C1 segment of cervical spinal cord (tissue), 14 donors: ENCODE measurements at places on chromosomes 13 and 19.

GRCh38 chr13:27921421-27921960 lies 1.7 kb downstream of the PDX1 start:
- no peak for DNase-seq

DNA sequence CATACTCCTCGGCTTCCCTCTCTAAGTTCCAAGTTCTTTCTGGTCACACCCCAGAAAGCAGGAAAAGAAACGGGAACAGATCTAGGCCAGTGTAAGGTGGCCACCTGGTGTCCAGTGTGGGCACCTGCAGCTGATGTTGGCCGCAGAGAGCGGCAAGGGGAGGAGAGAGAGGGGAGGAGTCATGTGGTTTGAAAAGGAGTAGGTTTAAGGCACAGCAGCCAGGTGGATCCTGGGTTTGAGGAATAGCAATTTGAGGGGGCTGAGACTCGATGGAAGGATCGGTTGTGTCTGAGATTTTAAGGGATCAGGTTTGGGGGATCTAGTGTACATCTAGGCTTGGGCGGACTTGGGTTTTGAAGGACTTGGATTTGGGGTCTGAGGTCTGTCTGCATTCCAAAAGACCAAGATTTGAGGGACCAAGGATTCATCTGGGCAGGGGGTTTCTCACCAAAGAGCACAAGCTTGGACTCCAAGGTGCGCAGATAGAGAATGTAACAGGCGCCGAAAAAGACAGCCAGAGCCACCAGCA lies 1.2 kb downstream of the RABAC1 start:
- peak; percentile 14 for DNase-seq

DNA sequence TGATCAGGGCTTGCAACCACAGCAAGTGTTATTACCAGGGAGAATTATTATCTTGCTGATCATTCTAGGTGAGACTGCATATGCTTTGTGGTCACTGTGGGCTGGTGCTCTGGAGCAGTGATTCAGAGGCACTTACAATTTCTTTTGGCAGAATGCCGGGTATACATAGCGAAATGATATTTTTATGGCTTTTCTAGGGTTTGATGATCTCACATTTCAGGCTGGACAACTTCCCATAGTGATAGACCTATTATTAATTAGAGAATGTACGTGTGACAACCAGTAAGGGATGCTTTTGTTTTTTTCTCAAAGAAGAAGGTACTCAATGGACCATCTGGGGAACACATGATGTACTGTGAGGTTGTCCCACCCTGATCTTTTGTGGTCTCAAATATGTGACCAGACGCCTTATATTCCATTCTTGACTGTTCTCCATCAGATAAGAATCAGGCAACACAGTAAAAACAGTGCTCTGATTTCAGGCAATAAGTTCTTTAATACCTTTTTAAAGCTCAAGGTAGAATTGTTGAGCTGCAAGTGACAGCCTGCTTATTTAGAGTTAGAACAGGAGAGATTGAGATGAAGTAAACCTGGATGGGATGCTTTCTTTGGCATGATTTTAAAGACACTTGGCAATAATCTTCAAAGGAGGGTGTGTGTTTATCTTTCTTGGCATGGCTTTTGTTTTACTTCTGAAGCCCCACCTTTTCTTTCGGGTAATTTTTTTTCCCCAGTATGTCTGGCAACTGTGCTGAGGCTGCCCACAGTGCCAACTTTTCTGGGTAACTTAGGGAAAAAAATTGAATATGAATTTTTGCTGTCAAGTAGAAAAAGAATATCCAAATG lies 27.4 kb upstream of the SCEL start:
- DNase-seq = no peak

DNA sequence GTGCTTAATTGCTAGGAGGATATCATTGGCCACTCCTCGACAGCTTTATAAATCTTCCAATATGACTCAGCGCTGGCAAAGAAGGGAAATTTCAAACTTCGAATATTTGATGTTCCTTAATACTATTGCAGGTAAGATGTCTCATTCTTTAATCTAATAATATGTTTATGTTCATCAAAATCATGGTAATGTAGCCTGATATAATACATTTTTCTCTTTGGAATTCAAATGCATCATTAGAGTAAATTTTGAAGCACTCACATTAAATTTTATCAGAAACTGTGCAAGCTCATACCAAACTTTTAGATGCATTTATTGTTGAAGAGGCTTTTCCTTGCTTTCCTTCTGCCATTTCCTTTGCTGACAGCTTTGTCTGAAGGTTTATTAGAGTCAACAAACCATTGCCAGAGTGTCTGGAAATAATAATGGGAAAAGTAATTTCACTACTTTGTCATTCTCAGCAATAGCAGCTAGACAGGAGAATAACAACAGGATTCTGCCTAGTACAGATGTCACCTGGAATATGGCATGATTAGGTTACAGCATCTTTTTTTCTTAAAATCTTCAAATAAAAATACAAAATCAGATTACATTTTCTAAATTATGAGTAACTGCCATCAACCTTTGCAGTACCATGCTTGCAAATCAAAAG lies 78.6 kb upstream of the MAB21L1 start:
- no peak for DNase-seq

GRCh38 chr19:13153569-13154240 lies 3.5 kb downstream of the IER2 start:
- DNase-seq = no peak

GRCh38 chr13:30736461-30737320 lies 1.3 kb downstream of the ALOX5AP start:
- DNase-seq = no peak

GRCh38 chr19:49097453-49098288 lies 12.4 kb downstream of the SNRNP70 start:
- peak; percentile 38 for DNase-seq

- no peak for DNase-seq
Observed at GRCh38 chr13:67117010-67117550, 113.1 kb downstream of the PCDH9 start.

DNA sequence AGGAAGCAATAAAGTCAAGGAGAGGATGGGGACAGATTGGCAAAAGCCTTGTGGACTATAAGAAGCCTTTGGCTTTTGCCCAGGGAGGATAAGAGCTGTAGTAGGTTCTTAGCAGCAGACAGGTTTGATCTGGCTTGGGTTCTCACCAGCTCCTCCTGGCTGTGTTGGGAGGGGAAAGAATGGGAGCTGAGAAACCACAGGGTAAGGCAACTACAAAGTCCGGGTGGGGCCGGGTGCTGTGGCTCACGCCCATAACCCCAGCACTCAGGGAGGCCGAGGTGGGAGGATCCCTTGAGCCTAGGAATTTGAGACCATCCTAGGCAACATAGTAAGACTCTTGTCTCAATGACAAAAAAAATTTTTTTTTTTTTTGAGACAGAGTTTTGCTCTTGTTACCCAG lies 20.6 kb downstream of the NECTIN2 start:
- no peak for DNase-seq

- no peak for DNase-seq
Observed at GRCh38 chr13:40508127-40508526, 158.3 kb downstream of the FOXO1 start.

DNA sequence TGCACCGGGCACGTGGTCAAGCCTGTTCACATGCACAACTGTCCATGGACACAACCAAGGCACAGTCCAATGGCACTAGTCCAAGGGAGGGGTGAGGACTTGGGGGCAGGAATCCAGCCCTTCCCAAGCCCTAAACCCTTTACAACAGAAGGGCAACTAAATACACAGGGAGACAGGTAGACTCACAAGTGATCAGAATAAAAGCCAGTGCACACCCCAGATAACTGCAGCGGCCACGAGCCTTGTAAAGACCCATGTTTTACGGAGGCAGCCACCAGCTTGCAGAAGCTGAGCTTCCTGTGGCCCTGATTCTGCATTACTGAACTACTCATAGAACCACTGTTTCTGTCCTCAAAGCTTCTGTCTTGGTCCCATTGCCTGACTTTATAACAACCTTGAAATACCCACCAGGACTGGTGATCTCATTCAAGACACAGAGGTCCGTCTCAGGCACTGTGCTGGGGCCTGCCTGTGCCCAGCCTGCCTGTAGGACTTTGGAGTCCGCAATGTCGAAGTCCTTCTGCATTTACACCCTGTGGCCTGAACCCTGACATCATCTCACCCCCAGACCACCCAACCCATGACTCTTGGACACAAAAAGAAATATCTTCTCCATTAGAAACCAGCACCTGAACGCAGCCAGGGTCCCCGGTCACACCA lies 181.2 kb downstream of the COL4A1 start:
- no peak for DNase-seq

DNA sequence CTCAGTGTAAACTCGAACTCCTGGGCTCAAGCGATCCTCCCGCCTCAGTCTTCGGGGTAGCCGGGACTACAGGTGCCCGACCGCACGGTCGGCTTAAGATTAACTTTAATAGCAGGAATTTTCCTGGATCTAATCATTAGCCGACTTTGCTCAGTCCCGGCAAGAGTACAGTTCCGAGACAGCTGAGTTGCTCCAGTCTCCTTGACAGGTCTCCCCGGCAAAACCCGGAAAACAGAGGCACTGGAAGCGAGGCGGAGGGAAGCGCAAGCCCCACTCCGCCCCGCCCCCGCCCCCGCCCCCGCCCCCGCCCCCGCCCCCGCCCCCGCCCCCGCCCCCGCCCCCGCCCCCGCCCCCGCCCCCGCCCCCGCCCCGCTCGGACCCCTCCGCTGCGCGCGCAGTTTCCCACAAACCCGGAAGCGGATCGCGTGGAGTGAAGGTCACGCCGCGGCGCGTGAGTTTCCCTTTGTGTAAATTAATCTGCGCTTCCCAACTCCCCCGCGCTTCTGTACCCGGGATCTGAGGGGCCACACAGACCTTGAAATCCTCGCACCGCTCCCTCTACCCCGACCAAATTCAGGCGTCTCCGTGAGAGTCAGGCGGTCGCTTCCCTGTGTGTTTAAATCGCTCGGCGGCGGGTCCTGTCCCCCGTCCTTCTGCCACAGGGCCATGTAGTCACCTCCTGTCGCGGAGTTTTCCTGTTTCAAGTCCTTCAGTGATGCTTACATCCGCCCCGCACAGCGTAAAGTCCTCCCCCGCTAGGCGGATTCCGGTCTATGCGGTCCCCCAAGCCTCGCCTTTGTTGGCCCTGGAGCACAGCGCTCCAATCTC lies at the start of gene ZNF480:
ZNF480 (plus strand) TSS at position 397 of the 828 bp plus-strand sequence. CDS start 3,244 bp downstream, outside the sequence.
- DNase-seq = peak; percentile 15

GRCh38 chr13:43441464-43441863 lies 345.3 kb downstream of the ENOX1 start:
- no peak for DNase-seq

GRCh38 chr19:13302526-13303270 lies 152.5 kb downstream of the IER2 start:
- DNase-seq = peak; percentile 48

- DNase-seq = no peak
Observed at GRCh38 chr13:36193151-36193855, 21.1 kb downstream of the SOHLH2 start.

- DNase-seq = no peak
Observed at GRCh38 chr13:67520886-67521285, 290.8 kb upstream of the PCDH9 start.
